ENCODE measurements at places on chromosomes 12 and 14.
A peak's percentile ranks its signal among the peaks of the same experiment; 100 is the strongest.

- no peak for DNase-seq
Measured at GRCh38 chr12:104740668-104741067, 217.4 kb downstream of the SLC41A2 start.

DNA sequence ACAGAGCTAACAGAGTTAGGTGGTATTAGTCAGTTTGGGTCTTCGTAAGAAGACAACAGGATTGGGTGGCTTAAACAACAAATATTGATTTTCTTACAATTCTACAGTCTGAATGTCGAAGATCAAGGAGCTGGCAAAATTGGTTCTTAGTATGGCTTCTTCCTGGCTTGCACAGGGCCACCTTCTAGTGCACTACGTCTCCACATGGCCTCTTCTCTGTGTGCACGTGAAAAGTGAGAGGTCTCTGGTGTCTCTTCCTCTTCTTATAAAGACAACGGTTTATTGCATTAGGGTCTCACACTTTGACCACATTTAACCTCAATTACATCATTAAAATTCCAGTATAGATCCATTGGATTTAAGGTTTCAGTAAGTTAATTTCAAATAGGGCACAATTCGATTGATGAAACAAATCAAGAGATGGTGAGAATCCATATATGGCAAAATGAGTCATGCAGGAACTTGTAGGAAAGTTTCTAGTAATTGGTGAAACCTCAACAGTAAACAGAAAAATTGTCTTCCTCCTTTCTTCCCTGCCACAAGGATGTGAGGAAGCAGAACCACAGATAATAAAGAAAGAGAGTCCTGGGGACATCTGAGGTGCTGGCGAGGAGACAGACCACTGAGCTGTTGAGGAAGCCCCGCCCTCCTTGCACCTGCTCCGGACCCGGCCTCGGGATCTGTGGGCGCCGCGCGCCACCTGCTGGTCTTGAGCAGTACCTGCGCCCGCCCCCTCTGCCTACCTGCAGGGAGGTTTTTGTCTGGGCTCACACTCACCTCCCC is 846.7 kb downstream of the TMEM121 start:
- DNase-seq, result no peak

DNA sequence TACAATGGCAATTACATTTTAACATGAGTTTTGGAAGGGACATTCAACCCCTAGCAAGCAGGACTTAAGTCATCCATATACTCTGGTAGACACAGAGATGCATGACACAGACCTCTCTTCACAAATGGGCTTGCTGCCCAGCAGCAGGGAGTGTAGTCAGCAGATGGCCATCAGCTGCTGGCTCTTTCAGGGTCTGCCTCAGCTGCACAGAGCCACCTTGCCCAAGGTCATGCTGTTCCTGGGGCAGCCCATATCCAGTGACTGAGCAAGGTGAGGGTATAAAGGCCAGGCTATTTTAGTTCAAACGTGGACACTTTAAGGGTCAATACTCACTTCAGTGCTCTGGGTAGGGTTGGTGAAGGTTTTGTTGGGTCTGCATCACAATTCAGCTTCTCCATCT is 58.3 kb upstream of the JDP2 start:
- DNase-seq, result no peak

- no peak for DNase-seq
Measured at GRCh38 chr14:71465316-71465715, 466.9 kb upstream of the RGS6 start.

GRCh38 chr14:81509838-81510452 is 23.7 kb downstream of the SEL1L start:
- peak; percentile 39 for DNase-seq

GRCh38 chr14:68927956-68928675 is 51.0 kb downstream of the ACTN1 start:
- peak; percentile 49 for DNase-seq

DNA sequence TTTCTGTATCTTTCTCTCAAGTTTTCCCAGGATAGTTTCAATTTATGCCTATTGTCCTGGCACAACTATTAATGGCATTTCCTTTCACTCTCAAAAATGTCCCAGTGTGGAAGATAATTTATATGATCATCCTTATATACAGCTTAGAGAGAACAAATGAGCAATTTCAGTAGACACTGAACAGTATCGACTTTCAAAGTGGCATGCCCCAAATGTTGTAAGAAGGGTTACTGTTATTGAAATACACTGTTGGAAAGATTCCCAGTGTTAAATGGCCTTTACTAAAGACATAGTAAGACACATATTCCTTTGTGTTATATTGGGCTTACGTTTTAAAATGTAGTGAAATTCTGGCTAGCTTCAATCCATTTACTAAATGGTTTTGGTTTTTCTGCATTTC is 202.3 kb upstream of the CDKN3 start:
- DNase-seq, result peak; percentile 39

DNA sequence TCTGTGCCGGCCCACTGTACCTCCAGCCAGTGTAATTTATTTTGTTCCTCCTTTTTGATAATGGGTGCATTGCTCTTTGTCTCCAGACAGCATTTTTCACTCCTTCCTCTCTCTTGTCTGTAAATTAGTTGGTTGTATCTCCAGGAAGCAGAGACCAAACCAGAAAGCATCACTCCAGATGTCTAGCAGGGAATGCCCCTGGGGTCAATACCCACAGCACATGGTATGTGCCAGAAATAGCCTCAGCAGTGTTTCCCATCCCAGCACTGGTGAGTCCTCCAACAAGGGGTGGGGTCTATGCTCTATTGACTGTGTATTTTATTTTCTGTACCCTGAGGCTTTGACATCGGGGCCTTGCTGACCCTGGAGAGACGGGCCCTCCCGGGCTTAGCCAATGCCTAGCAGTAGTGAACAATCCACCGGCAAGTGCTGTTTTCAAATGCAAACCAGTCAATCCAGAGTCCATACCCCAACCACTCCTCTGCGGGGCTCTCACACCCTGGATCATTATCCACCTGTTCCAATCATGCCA is 50.2 kb upstream of the FZD10 start:
- DNase-seq, result no peak

DNA sequence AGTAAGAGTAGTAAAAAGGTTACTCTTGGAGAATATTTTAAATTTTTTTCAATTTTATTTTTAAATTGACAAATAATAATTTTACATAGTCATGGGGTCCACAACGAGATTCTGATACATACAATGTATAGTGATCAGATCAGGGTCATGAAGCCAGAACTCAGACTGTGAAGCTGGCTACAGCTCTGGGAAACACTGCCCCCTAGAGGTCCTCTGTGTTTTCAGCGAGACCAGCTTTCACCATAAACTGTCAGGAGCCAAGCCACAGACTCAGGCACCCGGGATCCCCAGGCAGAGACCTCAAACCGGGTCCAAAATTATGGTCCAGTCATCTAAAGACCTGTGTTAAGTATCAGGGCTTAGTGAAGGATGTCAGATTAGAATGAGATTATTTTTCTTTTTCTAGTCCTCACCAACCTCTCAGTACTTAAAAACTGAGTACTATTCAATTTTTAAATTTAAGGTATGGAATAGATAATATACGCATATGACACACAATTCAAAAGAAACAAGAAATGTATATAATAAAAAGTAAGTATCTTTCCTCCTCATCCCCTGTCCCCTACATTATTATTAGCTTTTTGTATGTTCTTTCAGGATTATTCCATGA is 397.1 kb downstream of the MDGA2 start:
- peak; percentile 57 for DNase-seq

DNA sequence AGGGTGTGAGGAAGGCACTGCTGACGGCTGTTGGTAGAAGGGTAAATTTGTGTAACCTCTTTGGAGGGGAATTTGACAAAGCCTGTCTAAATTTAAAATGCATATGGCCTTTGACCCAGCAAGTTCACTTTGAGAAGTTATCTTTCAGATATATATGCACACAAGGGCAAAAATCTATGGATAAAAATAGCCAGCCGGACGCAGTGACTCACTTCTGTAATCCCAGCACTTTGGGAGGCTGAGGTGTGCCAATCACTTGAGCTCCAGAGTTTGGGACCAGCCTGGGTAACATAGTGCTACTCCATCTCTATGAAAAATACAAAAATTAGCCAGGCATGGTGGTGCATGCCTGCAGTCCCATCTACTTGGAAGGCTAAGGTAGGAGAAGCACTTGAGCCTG is 13.4 kb downstream of the UBC start:
- DNase-seq, result peak; percentile 45

DNA sequence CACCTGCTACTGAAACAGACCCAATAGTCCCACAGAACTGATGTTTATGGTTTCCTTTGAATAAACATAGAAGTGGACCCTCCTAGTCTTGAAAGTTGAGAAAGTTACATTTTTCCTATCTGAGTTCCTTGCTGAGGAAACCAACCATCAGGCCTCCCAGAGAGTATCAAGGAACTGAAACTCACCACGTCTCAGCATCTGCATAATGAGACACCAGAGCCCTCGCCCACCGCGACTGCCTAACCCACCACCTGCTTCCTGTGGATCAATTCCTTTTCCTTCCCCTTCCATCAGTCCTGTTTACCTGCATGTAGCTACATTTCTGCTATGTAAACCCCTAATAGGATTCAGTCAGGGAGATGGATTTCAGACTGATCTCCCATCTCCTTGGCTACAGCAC is 443.2 kb upstream of the TMEM132C start:
- DNase-seq, result no peak

GRCh38 chr14:104477666-104478380 is 101.7 kb upstream of the C14orf180 start:
- no peak for DNase-seq

- DNase-seq, result no peak
Measured at GRCh38 chr12:114976372-114976771, 292.4 kb upstream of the TBX3 start.

DNA sequence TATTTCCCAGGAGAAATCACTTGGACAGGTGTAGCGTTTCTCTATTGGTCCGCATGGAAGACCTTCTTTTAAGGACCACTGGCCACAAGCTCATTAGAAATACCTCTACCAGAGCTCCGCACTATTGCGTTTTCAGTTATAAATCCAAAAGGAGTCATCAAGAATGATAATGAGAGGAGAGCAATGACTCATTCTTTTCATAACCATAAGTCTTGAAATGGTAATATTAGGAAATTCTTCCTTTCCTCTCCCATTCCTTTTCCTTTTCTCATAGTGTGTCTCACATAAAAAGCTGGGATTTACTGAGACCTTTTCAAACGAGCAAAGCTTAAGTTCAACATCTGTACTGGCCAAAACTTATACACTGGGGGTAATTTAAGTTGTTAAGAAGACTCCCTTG is 215.7 kb downstream of the CPNE8 start:
- DNase-seq, result peak; percentile 2

GRCh38 chr14:62015243-62015642 is 253.0 kb downstream of the SNAPC1 start:
- no peak for DNase-seq

GRCh38 chr12:15772405-15773018 is 16.7 kb downstream of the EPS8 start:
- DNase-seq, result peak; percentile 32

DNA sequence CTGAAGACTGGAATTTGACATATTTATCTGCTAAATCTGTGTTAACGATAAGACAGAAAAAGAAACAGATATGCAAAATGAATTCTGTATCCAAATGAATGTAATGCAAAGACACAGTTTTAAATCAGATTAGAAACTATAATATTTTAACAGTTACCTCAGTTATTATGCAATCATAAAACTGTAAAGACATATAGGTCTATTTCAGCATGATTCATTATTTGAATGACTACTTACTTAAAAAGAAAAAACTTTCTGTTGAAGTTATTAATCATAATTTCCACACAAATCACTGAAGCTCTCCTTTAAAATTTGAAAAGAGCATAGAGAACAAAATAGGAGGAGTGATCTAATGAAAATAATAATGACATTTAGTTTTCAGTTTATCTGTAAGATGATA is 742.6 kb downstream of the FSCB start:
- no peak for DNase-seq

- no peak for DNase-seq
Measured at GRCh38 chr12:24014915-24015832, 65.7 kb upstream of the SOX5 start.

- no peak for DNase-seq
Measured at GRCh38 chr12:92332552-92332951, 186.9 kb upstream of the BTG1 start.

DNA sequence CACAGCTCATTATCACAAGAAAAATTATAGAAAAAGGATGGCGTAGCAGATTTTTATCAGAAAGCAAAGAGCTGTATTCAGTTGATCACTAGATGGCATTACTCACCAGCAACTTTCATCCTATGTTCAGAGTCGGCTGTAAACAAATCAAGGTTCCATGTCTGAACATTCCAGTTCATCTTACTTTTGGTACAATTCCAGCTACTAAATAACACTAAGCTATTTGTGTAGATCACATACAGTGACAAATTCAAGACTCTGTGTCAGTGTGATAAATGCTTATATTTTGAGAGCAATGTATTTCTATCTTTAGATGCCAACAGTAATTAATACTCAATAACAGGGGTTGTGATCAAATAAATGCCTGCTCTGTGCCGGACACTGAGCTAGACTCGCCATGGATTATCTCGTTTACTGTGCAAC is 30.1 kb downstream of the NRDE2 start:
- DNase-seq, result peak; percentile 70

DNA sequence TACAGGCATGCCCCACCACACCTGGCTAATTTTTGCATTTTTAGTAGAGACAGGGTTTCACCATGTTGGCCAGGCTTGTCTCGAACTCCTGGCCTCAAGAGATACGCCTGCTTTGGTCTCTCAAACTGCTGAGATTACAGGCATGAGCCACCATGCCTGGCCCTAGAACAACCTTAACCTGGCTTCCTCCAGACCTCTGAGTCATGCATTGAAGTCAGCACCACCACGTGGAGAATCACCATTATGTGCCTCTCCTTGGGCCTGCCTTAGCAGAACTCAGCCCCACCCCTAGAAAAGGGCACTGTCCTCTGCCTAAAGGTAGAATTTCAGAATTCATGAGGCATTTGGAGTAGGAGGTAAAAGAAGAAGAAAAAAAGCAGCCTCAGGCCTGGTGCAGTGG is 49.0 kb downstream of the LIMA1 start:
- no peak for DNase-seq

- no peak for DNase-seq
Measured at GRCh38 chr14:96509457-96510090, 7.4 kb downstream of the PAPOLA start.

DNA sequence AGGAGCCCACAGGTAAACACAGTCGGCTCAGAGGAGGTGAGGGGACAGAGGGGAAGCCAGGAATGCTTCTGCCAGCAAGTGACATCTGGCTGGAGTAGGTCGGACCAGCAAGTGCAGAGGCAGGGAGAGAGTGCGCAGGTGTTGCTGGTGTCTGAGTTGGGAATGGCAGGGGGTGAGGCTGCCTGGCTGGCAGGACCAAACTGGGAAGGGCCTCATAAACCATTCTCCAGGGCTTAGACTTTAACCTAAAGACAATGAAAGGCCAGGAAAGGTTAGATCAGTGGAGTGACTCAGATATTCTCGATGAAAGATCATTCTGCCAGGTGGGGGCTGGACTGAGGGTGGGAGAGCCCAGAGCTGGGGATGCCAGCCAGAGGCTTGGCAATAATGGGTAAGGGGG is 66.4 kb downstream of the ITPK1 start:
- DNase-seq, result no peak

GRCh38 chr14:38357557-38357956 is 101.7 kb upstream of the CLEC14A start:
- DNase-seq, result peak; percentile 82

- DNase-seq, result no peak
Measured at GRCh38 chr12:129195081-129195480, 341.8 kb downstream of the GLT1D1 start.

- DNase-seq, result peak; percentile 75
Measured at GRCh38 chr12:66241061-66242043, 52.3 kb downstream of the IRAK3 start.

- DNase-seq, result no peak
Measured at GRCh38 chr12:62802984-62803383, 132.0 kb downstream of the PPM1H start.

- DNase-seq, result no peak
Measured at GRCh38 chr14:77265561-77266335, 5.3 kb downstream of the NGB start.
